Fibroblast of skin of left biceps (primary cell): ENCODE measurements at places on chromosomes 7 and 10.
A peak's percentile ranks its signal among the peaks of the same experiment; 100 is the strongest.

GRCh38 chr7:159107161-159107892 lies 37.3 kb downstream of the VIPR2 start:
- DNase-seq: no peak

GRCh38 chr7:155431231-155431630 lies 26.7 kb upstream of the EN2 start:
- DNase-seq: no peak

- no peak for DNase-seq
These were observed 6.8 kb downstream of the CALHM2 start for GRCh38 chr10:103445366-103445765.

- peak; percentile 98 for DNase-seq
These were observed 97.3 kb upstream of the COL1A2 start for GRCh38 chr7:94297397-94297838.

- no peak for DNase-seq
These were observed 75.3 kb downstream of the SVOPL start for GRCh38 chr7:138625849-138626230.

DNA sequence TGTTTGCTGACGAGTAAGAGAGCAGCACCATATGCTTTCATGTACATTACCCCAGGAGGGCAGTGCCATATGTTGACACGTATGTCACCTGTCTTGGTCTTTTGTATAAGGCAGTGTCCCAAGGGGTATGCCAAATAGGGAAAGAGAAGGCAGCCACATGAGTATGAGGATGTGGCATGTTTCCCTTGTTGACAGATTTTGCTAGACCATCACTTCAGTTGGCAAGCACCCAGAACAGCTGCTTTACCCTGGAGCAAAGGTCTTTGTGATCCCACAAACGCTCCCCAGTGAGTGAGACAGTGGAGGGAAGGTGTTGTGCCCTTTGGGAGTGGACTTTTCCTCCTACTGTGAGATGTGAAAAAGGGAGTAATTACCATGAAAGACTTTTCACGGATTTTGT lies 350.1 kb downstream of the ETV1 start:
- DNase-seq: no peak

GRCh38 chr7:25758559-25758958 lies 393.4 kb upstream of the NFE2L3 start:
- no peak for DNase-seq

DNA sequence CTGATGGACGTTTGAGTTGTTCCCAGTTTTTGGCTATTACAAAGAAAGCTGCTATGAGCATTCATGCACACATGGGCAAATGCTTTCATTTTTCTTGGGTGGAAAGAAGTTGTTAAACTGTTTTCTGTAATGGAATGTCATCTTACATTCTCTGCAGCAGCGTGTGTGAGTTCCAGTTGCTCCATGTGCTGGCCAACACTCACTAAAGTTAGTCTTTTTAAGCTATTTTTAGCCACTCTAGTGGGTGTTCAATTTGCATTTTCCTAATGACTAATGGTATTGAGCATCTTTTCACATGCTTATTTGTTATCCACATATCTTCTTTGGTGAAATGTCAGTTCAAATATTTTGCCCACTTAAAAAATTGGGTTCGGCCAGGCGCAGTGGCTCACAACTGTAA lies 82.8 kb upstream of the COL13A1 start:
- no peak for DNase-seq

GRCh38 chr10:102781921-102782557 lies 38.3 kb downstream of the WBP1L start:
- DNase-seq: no peak

DNA sequence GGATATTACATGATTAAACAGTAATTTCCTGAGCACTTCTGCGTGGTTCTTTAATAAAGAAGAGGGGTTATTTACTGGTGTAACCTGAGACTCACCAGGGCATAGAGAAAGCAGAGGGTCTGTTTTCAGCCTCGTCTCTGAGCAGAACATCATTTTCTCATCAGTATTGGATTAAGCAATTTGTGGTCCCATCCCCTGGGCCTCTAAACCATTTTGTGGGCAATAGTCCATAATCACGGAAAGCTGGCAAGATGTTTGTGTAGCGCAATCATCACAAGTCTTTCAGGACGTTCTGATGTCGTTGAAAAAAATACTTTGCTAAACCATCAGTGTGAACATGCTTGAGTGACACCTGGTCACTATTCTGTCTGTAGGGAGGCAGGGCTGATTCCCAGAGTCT lies 37.1 kb upstream of the SEC61G start:
- DNase-seq: peak; percentile 44

GRCh38 chr10:52801947-52802346 lies 29.4 kb upstream of the MBL2 start:
- peak; percentile 5 for DNase-seq
